GM23248 (cell line): ENCODE measurements at places on chromosomes 3 and 15. TPM values are rescaled to one million over a fixed set of nuclear protein-coding genes. Genes with fewer than 3 reads are reported as not detected.
A peak's percentile ranks its signal among the peaks of the same experiment; 100 is the strongest.

DNA sequence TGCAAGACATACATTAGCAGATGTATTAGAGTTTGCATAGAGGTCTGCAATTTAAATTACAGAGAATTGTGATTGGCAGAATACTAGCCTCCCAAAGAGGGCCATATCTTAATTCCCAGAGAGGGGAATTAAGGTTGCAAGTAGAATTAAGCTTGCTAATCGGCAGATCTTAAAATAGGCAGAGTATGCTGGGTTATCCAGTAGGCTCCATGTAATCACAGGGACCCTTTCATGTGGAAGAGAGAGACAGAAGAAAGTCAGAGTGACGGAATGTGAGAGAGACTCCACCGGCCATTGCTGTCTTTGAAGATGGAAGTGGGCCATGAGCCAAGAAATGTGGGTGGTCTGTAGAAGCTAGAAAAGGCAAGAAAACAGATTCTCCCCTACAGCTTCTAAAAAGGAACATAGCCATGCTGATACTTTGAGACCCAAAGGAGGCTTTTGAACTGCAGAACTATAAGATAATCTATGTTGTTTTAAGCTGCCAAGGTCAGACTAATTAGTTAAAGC, 38.8 kb downstream of the IMPG2 start:
- no peaks in the 10 kb centered on the region for H3K36me3 ChIP-seq
- no peaks in the 10 kb centered on the region for H3K27me3 ChIP-seq
- H3K4me3 ChIP-seq: no peak overlapping the region
- DNase-seq: no peak
- no peak overlapping the region for H3K27ac ChIP-seq
- H3K4me1 ChIP-seq: 0 out of 2 replicates have a peak, but pooled peaks cover 12% of the 10 kb centered on the region

- no peaks in the 10 kb centered on the region for H3K27me3 ChIP-seq
- peaks cover 4% of the 10 kb centered on the region for H3K4me1 ChIP-seq
- peak; percentile 43 for DNase-seq
- H3K4me3 ChIP-seq: no peak overlapping the region
- no peaks in the 10 kb centered on the region for H3K36me3 ChIP-seq
Measured at GRCh38 chr3:150022381-150023238, 51.9 kb upstream of the PFN2 start.

DNA sequence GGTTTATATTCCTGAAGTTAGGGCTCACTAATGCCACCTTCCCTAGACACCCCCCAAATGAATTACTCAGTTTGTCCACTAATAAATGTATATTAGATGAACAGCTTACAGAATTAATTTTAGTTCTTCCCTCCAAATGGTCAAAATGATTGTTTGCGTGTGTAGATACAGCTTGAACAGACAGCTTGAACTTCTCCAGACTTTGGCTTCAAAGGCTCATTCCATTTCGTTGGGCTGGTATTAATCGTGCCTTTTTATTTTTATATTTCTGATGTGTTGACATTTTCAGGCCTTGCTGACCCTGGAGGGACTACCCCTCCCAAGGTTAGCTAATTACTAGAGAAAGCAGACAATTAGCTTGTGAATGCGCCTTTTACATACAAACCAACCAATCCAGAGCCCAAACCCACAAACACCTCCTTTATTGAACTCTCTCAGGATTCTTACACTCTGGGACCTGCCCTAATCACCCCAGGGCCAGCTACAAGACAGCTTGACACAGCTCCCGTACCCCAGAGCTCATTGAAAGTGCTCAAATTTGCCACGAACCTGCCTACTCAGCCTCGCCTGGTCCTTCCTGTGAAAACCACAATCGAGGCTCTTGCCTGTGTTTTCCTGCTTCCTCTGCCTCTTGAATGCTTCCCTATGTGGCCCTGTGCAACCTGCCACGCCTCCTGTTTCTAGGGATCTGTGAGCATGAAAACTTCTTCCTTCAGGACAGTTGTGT, 40.3 kb downstream of the RPL22L1 start:
- DNase-seq: no peak
- no peaks in the 10 kb centered on the region for H3K36me3 ChIP-seq
- H3K27me3 ChIP-seq: peaks cover 10% of the 10 kb centered on the region
- H3K4me1 ChIP-seq: no peaks in the 10 kb centered on the region
- no peak overlapping the region for H3K27ac ChIP-seq
- no peak overlapping the region for H3K4me3 ChIP-seq

DNA sequence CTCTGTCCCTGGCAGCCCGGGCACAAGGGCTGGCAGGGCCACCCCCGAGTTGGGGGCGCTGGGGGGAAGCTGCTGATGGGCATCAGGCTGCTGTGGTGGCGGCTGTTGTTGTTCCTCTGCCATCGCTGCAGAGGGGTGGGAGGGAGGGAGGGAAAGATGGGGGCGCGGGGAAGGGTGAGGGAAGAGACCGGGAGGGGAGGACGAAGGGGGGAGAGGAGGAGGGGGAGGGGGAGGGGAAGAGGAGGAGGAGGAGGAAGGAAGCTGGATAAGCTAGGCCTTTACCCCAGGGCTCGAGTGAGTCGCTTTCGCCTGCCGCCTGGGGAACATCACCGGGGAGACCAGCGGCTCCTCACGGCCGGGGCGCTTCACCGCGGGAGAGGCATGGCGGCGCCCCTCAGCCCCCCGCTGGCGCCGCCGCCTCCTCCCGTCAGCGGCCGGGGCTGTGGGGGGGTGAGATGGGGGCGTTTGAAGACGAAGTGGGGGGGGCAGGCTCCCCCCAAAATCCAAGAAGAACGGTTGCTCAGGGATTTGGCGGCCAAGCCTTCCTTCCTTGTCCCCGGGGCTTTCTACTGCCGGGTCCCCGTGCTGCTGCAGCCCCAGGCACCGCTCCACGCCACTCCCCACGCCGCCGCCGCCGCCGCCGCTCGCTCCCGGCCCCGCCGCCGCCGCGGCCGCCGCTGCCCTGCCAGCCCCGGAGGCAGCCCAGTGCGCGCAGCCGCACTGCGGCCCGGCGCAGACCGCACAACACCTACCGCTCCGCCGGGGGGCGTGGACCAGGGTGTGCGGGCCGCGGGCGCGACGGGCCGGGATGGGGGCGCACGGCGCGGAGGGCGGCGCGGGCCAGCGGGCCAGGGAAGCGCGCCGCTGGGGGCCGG, at the start of gene RFX7:
Gene RFX7 (minus strand): TSS at position 717 of the 875 bp plus-strand sequence. CDS start 594 bp downstream, at position 123.
- no peaks in the 10 kb centered on the region for H3K36me3 ChIP-seq
- H3K27ac ChIP-seq: peak within 1 kb of the TSS; percentile 64
- no peaks in the 10 kb centered on the region for H3K27me3 ChIP-seq
- DNase-seq: peak; percentile 90
- H3K4me1 ChIP-seq: peaks cover 33% of the 10 kb centered on the region

The SLC22A13 gene
- not detected in 2 replicates for polyA plus RNA-seq

The CPOX gene
- polyA plus RNA-seq: 9.2 and 10.1 TPM in 2 replicates
